ENCODE measurements at places on chromosomes 3 and 15.

- DNase-seq = no peak
Observed at GRCh38 chr3:30258426-30259392, 347.7 kb upstream of the TGFBR2 start.

- no peak for DNase-seq
Observed at GRCh38 chr15:62644889-62645742, 397.4 kb upstream of the TPM1 start.

- no peak for DNase-seq
Observed at GRCh38 chr15:58985443-58985842, 2.0 kb upstream of the RNF111 start.

DNA sequence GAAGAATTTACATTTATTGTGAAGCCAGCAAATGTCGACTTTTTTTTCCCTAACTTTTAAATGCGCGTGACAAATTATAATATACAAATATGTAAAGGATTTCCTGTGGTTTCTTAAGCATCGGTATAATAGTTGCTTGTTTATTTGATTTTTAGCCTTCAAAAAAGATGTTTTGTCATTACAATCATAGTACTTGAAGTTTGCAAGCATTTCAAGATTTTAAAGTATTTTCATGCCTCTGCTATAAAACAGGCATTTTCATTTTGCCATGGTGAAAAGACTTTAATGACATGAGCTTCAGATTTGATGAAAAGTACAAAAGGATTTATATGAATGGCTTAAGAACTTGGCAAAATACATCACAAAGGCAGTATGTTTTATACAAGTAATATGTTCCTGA lies 9.4 kb upstream of the P2RY12 start:
- no peak for DNase-seq

GRCh38 chr3:124492824-124493223 lies 237.4 kb upstream of the UMPS start:
- peak; percentile 80 for DNase-seq

GRCh38 chr3:184218814-184219213 lies 10.6 kb upstream of the VWA5B2 start:
- DNase-seq = no peak

- no peak for DNase-seq
Observed at GRCh38 chr15:34079904-34080303, 21.8 kb downstream of the EMC7 start.

GRCh38 chr15:25170113-25170731 lies 215.4 kb downstream of the SNRPN start:
- peak; percentile 1 for DNase-seq

DNA sequence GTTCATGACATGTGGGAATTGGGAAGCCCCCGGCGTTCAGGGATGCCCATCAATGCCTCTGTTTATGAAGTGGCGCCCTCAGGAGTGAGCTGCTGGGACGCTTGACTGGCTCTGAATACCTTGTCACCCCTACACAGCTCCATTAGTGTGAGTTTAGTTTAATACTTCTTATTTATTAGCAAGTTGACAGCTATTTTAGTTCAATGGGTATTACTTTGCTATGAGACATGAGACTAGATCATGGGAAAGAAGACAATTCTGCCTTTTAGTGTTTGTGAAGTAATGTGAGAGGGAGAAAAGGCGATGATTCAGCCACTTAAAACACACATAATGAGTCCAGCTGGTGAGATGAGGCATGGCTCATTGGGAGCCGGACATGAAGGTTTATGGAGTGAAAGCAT lies 678.5 kb downstream of the NR2F2 start:
- DNase-seq = no peak

- DNase-seq = no peak
Observed at GRCh38 chr3:13015286-13016082, 57.7 kb downstream of the IQSEC1 start.

DNA sequence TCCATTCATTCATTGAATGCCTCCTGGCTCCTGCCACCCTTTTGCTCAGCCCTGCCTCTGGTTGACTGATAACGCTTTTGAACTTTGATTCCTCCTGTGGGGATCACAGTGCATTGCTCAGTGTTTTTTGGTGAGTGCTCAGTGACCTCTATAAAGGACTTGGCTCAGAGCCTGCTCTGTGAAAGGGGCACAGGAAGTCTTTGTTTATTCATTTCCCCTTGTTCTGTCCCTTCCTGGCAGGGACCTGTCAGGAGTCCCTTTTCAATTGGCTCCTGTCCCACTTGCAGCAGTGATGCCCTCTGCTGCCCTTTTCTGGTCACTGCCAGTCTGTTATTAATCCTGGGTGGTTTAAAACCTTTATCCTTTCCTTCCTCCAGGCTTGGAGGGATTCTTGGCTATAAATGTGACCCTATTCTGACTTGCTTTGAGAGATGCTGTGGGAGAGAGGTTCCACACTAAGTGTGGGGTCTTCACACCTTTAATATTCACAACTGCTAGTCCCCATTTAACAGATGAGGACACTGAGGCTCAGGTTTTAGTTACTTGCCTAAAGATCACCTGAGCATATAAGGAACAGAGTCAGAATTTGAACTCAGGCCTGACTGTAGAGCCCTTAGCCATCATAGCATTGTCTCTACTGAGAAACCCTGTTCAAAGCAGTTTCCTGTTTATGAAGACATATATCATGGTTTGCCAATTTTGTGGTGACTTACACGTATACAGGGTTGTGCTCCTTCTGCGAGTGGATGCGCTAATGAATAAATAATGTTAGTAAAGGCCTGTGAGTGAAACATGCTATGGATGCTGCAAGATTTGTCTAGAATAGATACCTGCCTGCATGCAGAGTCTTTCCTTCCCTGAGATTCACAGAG lies 23.2 kb upstream of the TATDN2 start:
- DNase-seq = peak; percentile 77

- DNase-seq = no peak
Observed at GRCh38 chr15:62684123-62684808, 358.3 kb upstream of the TPM1 start.

- DNase-seq = no peak
Observed at GRCh38 chr3:156599089-156599874, 44.4 kb upstream of the SSR3 start.

DNA sequence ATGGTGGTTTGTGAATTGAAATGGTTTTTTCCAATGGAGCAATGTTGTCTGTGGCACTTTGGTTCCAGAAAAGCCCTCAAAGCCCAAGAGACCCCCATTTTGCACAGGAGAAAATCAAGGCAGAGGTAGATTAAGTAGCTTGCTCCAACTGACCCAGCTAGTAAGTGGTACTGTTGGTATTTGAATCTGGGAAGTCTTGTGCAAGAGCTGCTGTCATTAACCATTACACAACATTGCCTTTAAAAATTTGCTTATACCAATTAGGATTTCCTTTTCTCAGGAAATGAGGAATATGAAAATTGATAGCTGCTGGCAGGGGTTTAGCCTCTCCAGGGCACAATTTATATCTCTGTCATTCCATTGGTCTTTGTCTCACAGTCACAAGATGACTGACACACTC lies 102.4 kb upstream of the UBE3A start:
- DNase-seq = no peak

DNA sequence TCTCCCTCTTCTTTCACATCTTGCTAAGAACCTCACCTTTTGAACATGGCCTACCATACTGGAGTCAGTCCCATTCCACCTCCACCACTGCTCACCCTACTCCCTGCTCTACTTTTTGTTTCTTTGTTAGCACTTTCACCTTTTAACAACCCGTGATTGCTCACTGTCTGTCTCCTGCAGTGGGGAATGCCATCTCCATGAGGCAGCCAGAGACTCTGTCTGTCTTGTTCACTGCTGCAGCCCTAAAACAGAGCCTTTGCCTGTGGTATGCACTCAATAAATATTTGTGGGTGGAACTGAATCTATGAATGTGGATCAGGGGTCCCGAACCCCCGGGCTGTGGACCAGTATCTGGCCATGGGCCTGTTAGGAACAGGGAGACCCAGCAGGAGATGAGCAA lies 16.5 kb upstream of the TLE3 start:
- no peak for DNase-seq

GRCh38 chr3:30421266-30421665 lies 185.1 kb upstream of the TGFBR2 start:
- DNase-seq = no peak

DNA sequence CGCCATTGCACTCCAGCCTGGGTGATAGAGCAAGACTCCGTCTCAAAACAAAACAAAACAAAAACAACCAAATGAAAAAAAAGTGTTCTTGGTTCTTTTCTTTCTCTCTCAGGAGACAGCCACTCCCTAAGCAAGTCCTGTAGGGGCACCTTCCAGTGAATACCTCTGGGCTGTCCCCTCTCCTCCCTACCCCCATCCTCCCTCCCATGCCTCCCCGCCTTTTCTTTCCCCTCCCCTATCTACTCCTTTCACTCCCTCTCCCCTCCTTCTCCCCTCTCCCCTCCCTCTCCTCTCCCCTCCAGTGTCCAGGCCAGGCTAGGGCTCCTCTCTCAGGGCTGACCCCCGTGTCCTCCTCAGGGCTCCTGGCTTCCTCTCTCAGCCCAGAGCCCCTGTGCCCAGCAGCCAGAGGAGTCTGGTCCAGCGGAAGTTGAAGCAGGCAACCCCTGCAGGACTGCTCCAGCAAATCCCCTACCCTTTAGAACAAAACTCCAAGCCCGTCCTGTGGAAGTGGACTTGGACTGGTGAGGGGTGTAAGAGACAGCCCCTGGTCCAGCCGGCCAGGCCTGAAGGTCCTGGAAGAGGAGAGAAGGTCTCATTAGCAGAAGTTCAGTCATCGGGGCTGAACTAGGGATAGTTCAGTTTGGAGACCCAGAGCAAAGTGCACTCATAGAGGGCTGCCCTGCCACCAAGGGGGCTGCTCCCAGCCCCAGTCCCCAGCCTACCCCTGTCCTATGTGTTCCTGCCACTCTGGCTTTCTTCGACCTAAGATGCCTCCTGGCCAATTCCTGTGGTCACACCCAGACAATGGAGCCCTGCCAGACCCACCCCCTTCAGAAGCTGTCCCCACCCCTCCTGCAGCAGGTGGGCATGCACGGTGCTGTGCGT lies 79.8 kb upstream of the IQSEC1 start:
- no peak for DNase-seq

DNA sequence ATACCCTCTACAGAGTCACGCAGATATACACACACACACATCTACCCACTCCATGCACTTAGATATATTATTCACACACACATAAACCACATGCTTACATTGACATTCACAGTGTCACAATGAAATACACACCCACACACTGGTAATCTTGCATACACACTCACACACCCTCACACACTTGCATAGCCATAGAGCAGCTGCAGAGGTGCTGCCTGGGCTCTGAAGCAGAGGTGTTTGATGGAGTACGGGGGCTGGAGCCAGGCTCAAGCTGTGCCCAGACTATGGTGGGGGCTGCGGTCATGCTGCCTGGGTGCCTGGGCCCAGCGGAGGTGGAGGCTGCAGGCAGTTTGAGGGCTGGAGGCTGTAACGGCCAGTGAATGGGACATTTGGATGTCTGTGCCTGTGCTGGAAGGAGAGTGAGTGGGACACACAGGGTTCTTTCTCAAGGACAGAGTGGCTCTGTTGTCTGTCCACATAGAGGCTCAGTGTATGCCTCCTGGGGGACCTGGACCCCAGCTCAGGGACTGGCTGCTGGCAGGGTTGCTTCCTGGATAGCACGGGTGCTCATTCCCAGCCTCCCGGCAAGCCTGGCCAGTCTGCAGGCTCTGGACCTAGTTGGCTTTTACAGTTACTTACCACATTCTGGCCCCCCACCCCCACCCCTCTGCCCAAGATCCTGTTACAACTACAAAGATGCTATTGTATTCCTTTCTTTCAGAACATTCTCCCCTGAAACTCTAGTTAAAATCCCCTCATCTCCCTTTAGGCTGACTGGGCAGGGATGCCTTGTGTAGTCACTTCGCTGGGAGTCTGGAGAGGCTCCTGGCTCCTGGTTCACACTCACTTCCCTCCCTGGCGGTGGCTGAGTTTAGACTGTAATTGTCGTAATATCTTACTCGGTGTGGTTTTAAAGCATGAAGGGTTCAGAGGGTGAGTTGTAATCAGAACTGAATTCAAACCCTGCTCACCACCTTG lies 12.5 kb downstream of the GASK1A start:
- peak; percentile 52 for DNase-seq

- DNase-seq = no peak
Observed at GRCh38 chr15:77617476-77618230, 15.1 kb downstream of the LINGO1 start.

DNA sequence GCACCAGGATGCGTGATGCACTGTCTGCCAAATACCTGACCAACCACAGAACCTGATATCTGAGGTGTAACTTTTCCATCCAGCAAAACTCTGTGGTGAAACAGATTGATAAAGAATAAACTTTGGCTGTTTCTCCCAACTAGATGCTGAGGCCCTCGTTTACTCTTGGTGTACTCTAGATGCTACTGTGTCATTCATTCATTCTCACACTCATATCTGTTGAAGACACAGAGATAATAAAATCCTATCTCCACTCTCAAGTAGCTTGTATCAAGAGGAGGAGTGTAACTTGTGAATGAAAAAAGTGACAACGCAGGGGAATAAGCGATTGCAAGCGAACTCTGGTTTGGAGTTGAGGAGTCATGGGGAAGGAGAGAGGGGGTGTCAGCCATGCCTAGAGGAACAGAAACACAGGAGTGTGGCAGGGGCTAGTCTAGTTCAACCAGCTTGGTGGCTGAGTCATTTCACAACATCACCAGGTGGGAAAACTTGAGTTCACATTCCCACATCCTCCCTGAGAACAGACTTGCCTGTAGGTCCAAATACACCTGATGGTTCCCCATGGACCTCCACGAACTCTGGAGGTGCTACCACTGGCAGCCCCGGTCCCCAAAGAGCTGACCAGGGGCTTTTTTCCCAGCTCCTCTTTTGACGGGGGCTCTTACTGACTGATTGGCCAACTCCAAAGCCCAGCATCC lies 73.3 kb upstream of the SNRK start:
- DNase-seq = no peak

GRCh38 chr3:169475978-169476698 lies 187.4 kb downstream of the MECOM start:
- DNase-seq = peak; percentile 59

- no peak for DNase-seq
Observed at GRCh38 chr15:55681631-55682030, 61.3 kb downstream of the PRTG start.

GRCh38 chr15:90209591-90209990 lies 8.5 kb downstream of the SEMA4B start:
- DNase-seq = no peak

GRCh38 chr3:4332111-4332510 lies 28.9 kb downstream of the SETMAR start:
- DNase-seq = no peak

DNA sequence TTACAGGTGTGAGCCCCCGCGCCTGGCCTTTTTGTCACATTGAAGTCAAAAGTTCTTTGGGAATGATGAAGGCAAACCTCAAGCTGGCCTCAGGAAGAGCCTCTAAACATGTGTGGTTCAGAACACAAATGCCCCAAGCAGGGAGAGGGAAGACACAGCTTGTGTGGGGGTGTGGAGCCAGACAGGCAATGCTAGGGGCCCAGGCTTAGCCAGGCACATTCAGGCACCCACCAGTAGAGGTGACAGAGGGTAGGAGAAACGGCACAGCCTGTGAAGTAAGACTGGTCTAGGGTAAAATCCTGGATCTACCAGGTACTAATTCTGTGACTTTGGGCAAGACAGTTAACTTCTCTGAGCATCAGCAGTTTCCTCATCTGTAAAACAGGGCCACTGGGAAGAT lies 3.5 kb downstream of the HDC start:
- DNase-seq = no peak

- peak; percentile 78 for DNase-seq
Observed at GRCh38 chr3:159804726-159805410, 183.8 kb upstream of the IL12A start.

GRCh38 chr3:108329947-108330346 lies 33.6 kb downstream of the HHLA2 start:
- DNase-seq = no peak

- no peak for DNase-seq
Observed at GRCh38 chr15:57486833-57487232, 104.9 kb upstream of the MYZAP start.

Measured in posterior cingulate gyrus (tissue), 11 donors.